ENCODE measurements at places on chromosomes 16 and 17. TPM values are rescaled to one million over a fixed set of nuclear protein-coding genes. Genes with fewer than 3 reads are reported as not detected.

Gene CDR2
- 44.0 TPM for total RNA-seq

Gene TMEM256
- total RNA-seq: 107 TPM

DNA sequence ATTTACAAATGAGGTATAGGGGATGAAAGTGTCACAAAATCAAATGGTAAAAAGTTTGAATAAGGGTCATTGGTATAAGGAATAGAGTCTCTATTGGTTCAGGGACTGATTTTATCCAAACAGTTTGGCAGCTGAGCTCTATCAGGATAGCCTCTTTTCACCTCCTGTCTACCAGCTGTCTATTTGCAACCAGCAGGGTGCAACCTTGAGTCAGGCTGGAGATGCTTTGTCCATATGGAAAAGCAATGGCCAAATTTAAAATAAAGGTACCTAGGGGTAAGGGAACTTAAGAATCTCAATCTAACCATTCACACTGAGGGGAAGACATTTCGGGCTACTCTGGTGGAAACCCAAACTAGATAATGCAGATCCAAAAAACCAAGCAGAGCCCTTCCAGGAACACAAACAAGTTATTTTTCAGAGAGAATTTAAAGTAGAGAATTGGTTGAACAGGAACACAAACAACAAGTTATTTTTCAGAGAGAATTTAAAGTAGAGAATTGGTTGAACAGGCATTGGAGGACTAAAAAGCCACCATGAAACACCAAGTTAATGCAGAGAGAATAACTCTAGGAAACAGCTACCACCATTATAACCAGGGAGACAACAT lies 12.6 kb upstream of the CA10 start:
- no peak for DNase-seq

Gene TBC1D3G
- not detected for total RNA-seq

- DNase-seq: no peak
These were observed 9.1 kb downstream of the CEP20 start for GRCh38 chr16:15879255-15879811.

Gene CRHR1
- not detected for total RNA-seq

Gene BICDL2
- not detected for total RNA-seq

- peak; percentile 70 for DNase-seq
These were observed 775 bp downstream of the CYTH1 start for GRCh38 chr17:78781104-78781892.

DNA sequence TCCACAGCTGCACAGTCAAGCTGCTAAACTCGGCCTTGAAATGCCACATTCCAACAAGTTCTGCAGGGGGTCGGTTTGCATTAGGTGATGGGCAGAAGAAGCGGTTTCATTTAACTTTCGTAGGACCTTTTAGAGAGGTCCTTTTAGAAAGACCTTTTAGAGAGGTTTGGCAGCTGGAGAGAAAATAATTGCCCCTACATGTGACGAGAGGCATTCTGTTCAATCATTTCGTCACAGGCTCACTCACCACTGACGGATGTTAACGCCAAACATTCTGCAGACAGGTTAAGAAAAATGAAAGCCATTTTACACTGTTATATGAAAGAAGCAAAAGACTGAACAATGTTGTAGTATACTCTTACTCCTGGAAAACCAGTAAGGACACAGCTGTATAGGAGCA lies 76.5 kb upstream of the ZNF423 start:
- no peak for DNase-seq

GRCh38 chr16:228151-228851 lies 948 bp downstream of the LUC7L start:
- peak; percentile 30 for DNase-seq

Gene SMURF2
- total RNA-seq: 20.8 TPM

GRCh38 chr16:81478876-81479511 lies 34.4 kb downstream of the CMIP start:
- peak; percentile 89 for DNase-seq

DNA sequence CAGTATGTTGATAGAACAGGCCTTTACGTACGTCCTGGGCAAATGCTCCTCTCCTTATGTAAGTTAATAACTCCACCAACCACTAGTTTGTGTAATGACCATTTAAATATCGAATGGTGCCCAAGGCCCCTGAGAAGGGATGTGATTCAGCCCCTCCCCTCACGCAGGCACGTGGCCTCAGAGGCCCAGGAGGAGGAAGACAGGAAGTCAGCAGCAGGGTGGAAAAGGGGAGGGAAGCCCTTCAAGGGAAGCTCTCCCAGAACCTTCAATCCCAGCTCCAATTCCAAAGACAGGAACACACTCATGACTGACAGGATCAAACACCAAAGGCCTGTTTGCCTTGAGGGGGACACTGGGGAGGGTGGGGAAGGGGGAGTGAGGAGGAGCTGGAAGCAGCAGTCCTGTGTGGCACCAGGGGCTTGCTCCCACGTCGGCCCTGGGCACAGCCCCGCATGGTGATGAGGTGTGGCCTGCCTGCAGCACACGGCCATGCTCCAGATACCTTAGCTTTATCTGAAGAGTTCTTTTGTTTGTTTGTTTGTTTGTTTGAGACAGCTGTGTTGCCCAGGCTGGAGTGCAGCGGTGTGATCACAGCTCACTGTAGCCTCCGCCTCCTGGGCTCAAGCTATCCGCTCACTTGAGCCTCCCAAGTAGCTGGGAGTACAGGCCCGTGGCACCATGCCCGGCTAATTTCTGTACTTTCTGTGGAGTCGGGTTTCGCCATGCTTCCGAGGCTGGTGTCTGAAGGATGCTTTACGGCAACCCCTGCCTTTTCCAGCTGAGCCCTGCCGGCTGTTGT lies 105.0 kb downstream of the ZNF778 start:
- DNase-seq: no peak

Gene GRIN2A
- not detected for total RNA-seq
